GM12865 (cell line): ENCODE measurements at places on chromosomes 16 and 17.

- DNase-seq = no peak
These were observed 405.5 kb upstream of the HSBP1 start for GRCh38 chr16:83402160-83402814.

- DNase-seq = peak; percentile 74
These were observed 5.6 kb downstream of the ALOX15 start for GRCh38 chr17:4635823-4636375.

DNA sequence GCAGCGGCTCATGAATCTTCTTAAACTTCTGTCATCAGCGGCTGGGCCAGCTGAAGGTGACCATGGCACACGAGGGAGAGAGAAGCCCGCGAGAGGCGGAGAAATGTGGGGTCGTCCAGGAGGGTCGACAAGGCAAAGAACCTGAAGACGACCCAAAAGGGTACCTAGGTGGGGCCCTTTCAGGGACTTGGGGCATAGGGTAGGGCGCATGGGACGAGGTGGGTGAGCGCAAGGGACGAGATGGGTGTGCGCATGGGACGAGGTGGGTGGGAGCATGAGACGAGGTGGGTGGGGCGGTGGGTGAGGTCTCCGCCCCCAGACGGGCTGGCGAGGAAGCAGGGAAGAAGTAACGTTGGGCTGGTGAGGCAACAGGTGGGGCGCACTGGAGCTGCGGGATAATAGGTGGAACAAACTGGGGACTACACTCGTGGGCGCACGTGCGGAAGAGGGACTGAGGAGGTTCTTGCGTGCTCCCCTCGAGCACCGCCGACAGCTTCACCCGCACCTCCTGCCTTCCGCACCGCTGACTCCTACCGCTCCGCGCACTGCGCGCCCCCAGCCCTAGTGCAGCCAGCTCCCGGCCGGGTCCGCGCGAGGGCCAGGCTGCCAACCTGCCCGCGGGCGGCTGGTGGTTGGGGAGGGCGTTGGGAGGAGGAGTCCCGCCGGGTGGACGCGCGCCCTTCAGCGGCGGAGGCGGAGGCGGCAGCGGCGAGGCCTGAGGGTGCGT, 23.2 kb upstream of the CRYM start:
- peak; percentile 88 for DNase-seq

GRCh38 chr17:78409191-78409928, 30.9 kb downstream of the PGS1 start:
- no peak for DNase-seq

DNA sequence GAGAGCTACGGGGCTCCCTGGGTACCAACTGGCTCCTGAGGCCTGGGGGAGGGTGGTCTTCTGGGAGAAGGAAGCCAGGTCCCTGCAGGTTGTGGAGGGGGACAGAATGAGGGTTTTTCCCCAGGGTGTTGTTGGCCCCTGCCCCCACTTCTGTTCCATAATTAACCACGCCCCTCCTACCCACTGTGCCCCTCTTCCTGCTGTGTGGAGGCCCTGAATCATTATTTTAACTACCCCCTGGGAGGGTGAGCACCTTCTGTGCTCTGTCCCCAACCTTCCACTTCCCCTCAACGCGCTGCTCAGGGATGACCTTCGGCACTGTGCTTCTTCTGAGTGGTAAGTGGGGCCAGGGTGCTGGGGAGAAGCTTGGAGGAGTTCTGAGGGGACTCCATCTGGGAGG, at the start of gene ITGAD:
ITGAD (plus strand) TSS at position 280 of the 400 bp plus-strand sequence; CDS start at position 306, 26 bp downstream.
- DNase-seq = no peak
